ENCODE measurements at places on chromosomes 12 and 14. TPM values are rescaled to one million over a fixed set of nuclear protein-coding genes. Genes with fewer than 3 reads are reported as not detected.
A peak's percentile ranks its signal among the peaks of the same experiment; 100 is the strongest.

- no peak overlapping the region for H3K27ac ChIP-seq
- H3K36me3 ChIP-seq, result peaks cover 17% of the 10 kb centered on the region
- H3K4me1 ChIP-seq, result no peaks in the 10 kb centered on the region
- no peaks in the 10 kb centered on the region for H3K27me3 ChIP-seq
- DNase-seq, result no peak
- no peak overlapping the region for H3K4me3 ChIP-seq
These were observed 23.5 kb downstream of the FGF23 start for GRCh38 chr12:4356041-4356327.

DNA sequence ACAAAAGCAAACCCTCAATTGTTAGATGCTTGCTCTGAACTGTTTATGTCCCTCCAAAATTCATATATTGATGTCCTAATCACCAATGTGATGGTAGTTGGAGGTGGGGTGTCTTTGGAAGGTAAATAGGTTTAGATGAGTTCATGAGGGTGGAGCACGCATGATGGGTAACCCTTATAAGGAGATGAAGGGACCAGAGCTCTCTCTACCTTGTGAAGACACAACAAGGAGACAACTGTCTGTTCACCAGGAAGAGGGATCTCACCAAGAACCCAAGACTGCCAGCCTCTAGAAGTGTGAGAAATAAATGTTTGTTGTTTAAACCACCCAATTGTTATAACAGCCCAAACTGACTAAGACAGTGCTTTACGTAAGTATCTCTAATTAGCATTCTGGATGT, 27.0 kb downstream of the DHRS2 start:
- H3K27ac ChIP-seq, result no peak overlapping the region
- no peak overlapping the region for H3K4me3 ChIP-seq
- no peaks in the 10 kb centered on the region for H3K36me3 ChIP-seq
- H3K27me3 ChIP-seq, result no peaks in the 10 kb centered on the region
- H3K4me1 ChIP-seq, result no peaks in the 10 kb centered on the region

DNA sequence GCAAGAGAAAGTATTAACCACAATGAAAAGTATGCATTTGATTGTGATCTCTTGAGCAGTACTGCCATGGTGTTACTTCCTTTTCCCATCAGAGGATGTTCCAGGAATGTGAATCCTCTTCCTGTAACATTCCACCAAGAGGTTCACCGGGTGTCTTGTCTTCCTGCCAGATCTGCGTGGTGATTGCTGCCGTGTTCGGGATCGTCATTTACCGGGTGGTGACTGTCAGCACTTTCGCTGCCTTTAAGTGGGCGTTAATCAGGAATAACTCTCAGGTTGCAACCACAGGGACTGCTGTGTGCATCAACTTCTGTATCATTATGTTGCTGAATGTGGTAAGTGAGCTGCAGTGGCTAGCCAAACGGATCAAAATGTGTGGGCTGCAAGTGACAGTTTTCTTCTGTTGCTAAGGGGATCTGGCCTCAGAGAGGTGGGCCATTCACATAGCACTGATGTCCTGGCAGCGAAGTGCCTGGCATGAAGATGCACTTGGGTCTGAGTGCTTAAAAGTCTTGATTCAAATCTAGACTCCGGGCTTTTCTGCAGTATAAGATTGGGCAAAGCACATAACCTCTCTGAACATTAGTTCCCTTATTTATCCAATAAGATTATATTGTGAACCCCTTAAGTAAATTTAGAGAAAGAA, 123.4 kb downstream of the SLC5A8 start:
- no peak overlapping the region for H3K4me3 ChIP-seq
- no peaks in the 10 kb centered on the region for H3K4me1 ChIP-seq
- H3K27ac ChIP-seq, result no peak overlapping the region
- H3K36me3 ChIP-seq, result no peaks in the 10 kb centered on the region
- no peaks in the 10 kb centered on the region for H3K27me3 ChIP-seq

DNA sequence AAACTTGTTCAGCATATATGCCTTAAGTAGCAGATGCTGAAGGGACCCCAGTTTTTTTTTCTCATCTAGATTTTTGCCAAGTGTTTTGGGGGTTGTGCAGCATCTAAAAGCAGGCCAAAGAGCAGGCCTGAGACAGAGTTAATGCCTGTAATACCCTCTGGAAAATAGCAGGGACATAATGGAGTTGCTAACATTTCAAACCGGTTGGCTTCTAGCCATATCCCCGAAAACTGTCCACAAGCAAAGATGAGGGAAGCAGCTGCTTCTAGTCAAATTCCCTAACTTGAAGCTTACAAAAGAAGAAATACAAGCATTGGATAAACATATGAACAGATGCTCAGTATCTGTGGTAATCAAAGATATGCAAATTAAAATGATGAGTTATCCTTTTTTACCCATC, 52.1 kb upstream of the AEBP2 start:
- H3K4me1 ChIP-seq, result peaks cover 6% of the 10 kb centered on the region
- H3K4me3 ChIP-seq, result no peak overlapping the region
- no peaks in the 10 kb centered on the region for H3K36me3 ChIP-seq
- DNase-seq, result no peak
- H3K27ac ChIP-seq, result no peak overlapping the region
- no peaks in the 10 kb centered on the region for H3K27me3 ChIP-seq

GRCh38 chr12:128120035-128120434, 146.9 kb upstream of the TMEM132C start:
- H3K27me3 ChIP-seq, result no peaks in the 10 kb centered on the region
- no peaks in the 10 kb centered on the region for H3K4me1 ChIP-seq

GRCh38 chr14:91380610-91381371, 36.8 kb downstream of the CCDC88C start:
- H3K4me3 ChIP-seq, result no peak overlapping the region
- peaks cover 10% of the 10 kb centered on the region for H3K27me3 ChIP-seq
- DNase-seq, result peak; percentile 50
- peaks cover 4% of the 10 kb centered on the region for H3K4me1 ChIP-seq
- no peaks in the 10 kb centered on the region for H3K36me3 ChIP-seq

GRCh38 chr14:71078500-71078899, 171.2 kb downstream of the PCNX1 start:
- DNase-seq, result no peak
- no peak overlapping the region for H3K27ac ChIP-seq
- H3K4me1 ChIP-seq, result no peaks in the 10 kb centered on the region
- H3K27me3 ChIP-seq, result no peaks in the 10 kb centered on the region
- no peak overlapping the region for H3K4me3 ChIP-seq
- H3K36me3 ChIP-seq, result peaks cover 38% of the 10 kb centered on the region

DNA sequence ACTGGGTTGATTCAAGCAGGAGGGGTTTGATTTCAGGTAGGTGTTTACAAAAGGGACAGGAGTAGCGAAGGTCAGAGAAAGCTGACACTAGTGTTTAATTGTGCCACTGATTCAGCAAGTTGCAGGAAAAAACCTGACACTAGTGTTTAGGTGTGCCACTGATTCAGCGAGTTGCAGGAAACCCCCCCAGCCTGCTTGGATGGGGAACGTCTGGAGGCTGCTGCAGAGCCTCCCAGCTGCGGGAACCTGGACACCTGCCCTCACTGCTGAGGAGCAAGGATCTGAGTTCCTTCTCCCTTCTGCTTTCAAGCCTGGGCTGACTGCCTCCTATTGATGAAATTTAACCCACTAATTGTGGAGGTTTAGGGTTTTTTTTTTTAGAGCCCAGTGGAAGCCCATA, 84.2 kb downstream of the AVPR1A start:
- H3K27me3 ChIP-seq, result no peaks in the 10 kb centered on the region
- DNase-seq, result no peak
- H3K4me1 ChIP-seq, result no peaks in the 10 kb centered on the region
- no peaks in the 10 kb centered on the region for H3K36me3 ChIP-seq
- H3K27ac ChIP-seq, result no peak overlapping the region
- no peak overlapping the region for H3K4me3 ChIP-seq

DNA sequence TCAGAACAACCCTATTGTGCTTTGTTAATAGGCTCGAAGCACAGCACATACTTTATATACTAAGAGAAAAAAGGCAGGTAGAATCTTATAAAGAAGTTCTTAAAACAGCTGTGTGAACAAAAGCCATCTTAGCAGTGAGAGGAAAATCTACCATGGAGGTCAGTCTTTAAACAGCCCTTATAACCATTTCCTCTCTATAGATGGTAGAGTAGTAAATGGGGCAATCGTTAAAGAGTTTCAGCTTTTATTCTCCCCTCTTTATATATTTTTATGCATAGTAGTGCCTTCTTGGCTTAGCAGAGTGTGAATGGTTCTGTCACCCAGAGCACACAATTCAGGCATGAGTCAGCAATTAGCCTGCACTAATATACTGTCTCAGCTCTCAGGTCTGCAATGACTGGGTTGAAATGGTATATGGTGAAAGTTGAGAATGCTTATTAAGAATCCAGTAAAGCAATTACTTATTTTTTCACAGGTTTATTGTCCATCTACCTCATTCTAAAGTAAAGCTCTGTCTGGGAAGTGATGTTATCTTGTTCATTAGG, 305.0 kb downstream of the NELL2 start:
- no peaks in the 10 kb centered on the region for H3K36me3 ChIP-seq
- no peaks in the 10 kb centered on the region for H3K27me3 ChIP-seq
- H3K4me3 ChIP-seq, result no peak overlapping the region
- no peaks in the 10 kb centered on the region for H3K4me1 ChIP-seq
- peak; percentile 1 for DNase-seq
- H3K27ac ChIP-seq, result no peak overlapping the region

DNA sequence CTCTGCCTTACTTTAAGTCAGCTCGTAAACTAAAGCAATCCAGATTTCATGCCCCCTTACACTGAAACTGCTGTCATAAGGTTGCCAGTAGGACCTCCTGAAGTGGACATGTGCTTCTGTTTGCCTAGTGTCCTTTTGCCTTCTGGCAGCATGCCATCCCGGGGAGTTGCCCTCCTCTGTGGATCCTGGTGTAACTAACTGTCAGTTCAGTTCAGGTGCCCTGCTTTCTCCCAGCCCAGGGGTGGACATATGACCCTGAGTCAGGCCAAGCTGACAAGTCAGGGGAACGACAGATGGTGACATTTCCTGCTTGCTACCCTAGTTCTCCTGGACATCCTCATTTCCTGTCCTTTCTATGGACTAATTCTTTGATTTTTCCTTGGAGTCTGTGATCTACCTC, 25.6 kb downstream of the AKAP6 start:
- H3K27me3 ChIP-seq, result peaks cover 3% of the 10 kb centered on the region
- H3K4me3 ChIP-seq, result no peak overlapping the region
- no peaks in the 10 kb centered on the region for H3K4me1 ChIP-seq
- DNase-seq, result no peak
- no peaks in the 10 kb centered on the region for H3K36me3 ChIP-seq

GRCh38 chr14:24630872-24631477, 3.0 kb downstream of the GZMB start:
- H3K4me1 ChIP-seq, result no peaks in the 10 kb centered on the region
- no peak overlapping the region for H3K4me3 ChIP-seq
- H3K27ac ChIP-seq, result no peak overlapping the region
- no peaks in the 10 kb centered on the region for H3K36me3 ChIP-seq
- H3K27me3 ChIP-seq, result no peaks in the 10 kb centered on the region

DNA sequence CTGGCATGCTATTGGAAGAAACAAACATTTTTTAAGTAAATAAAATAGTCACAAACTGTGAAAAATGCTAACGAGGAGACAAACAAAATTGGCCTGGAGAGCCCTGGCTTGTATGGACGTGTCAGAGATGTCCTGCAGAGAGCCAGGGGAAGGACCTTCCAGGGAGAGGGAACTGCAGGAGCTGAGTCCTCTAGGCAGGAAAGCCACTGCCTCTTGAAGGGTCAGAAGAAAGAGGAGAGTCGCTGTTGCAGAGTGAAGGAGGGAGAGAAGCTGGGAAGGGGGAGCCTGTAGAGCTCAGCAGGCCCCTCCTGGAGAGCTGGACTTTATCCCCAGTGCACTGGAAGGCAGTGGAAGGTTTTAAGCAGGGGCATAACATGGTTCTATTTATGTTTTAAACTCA, 80.3 kb upstream of the PWP1 start:
- H3K4me1 ChIP-seq, result no peaks in the 10 kb centered on the region
- no peak overlapping the region for H3K27ac ChIP-seq
- no peaks in the 10 kb centered on the region for H3K36me3 ChIP-seq

- DNase-seq, result no peak
- no peak overlapping the region for H3K4me3 ChIP-seq
- no peaks in the 10 kb centered on the region for H3K36me3 ChIP-seq
- H3K4me1 ChIP-seq, result no peaks in the 10 kb centered on the region
These were observed 463.6 kb upstream of the MIS18BP1 start for GRCh38 chr14:45716572-45716971.

GRCh38 chr14:35861204-35861868, 35.2 kb downstream of the BRMS1L start:
- no peak overlapping the region for H3K27ac ChIP-seq
- H3K27me3 ChIP-seq, result no peaks in the 10 kb centered on the region
- H3K36me3 ChIP-seq, result peaks cover 11% of the 10 kb centered on the region

- DNase-seq, result no peak
- H3K27me3 ChIP-seq, result no peaks in the 10 kb centered on the region
- H3K27ac ChIP-seq, result no peak overlapping the region
- peaks cover 1% of the 10 kb centered on the region for H3K36me3 ChIP-seq
These were observed 25.5 kb downstream of the SLC25A3 start for GRCh38 chr12:98618952-98619351.

- peaks cover 7% of the 10 kb centered on the region for H3K36me3 ChIP-seq
- H3K27ac ChIP-seq, result no peak overlapping the region
- no peak for DNase-seq
- H3K4me3 ChIP-seq, result no peak overlapping the region
- no peaks in the 10 kb centered on the region for H3K4me1 ChIP-seq
These were observed 36.9 kb downstream of the RAB21 start for GRCh38 chr12:71791473-71792150.

DNA sequence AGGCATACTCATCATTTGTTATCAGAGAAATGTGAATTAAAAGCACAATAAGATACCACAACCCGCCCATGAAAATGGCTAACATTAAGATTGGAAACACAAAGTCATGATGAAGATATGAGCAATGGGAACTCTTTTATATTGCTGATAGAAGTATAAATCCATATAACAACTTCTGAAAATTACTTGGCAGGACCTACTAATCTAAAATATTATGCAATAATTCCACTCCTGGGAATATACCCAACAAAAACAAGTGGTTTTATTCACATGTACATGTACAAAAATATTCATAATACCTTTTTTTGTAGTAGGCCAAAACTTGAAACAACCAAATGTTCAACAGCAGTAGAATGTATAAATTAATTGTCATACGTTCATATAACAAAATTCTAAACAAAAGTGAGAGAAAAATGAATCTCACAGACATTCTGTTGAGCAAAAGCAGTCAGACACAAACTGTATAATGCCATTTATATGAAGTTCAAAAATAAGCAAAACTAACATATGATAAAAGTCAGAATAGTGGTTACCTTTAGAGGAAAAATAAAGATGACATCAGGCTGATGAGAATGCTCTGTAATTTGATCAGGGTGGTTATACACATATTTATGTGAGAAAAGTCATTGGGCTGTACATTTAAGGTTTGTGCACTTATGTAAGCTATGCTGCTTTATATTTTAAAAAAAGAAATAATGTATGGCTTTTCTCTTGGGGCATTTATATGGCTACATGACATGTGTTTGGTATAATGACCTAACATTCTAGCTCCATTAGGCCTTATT, 309.2 kb upstream of the KITLG start:
- peak; percentile 63 for DNase-seq
- no peak overlapping the region for H3K27ac ChIP-seq
- no peak overlapping the region for H3K4me3 ChIP-seq
- H3K27me3 ChIP-seq, result no peaks in the 10 kb centered on the region
- H3K4me1 ChIP-seq, result peaks cover 4% of the 10 kb centered on the region

- H3K27ac ChIP-seq, result no peak overlapping the region
- no peak for DNase-seq
- H3K36me3 ChIP-seq, result no peaks in the 10 kb centered on the region
- H3K4me1 ChIP-seq, result peaks cover 19% of the 10 kb centered on the region
- no peaks in the 10 kb centered on the region for H3K27me3 ChIP-seq
These were observed 8.1 kb downstream of the PTPN6 start for GRCh38 chr12:6959058-6959804.

Gene ADAM21
- total RNA-seq, result 0.94 TPM

Gene LRRK2
- 0.02 TPM for total RNA-seq

Gene SLC35E3
- 10.0 TPM for total RNA-seq

Gene AKAP6
- 3.4 TPM for total RNA-seq
